ENCODE measurements at places on chromosomes 12 and 14. TPM values are rescaled to one million over a fixed set of nuclear protein-coding genes. Genes with fewer than 3 reads are reported as not detected.

- no peak for DNase-seq
- H3K4me3 ChIP-seq = no peak overlapping the region
- H3K4me1 ChIP-seq = peaks cover 28% of the 10 kb centered on the region
- no peak overlapping the region for H3K27ac ChIP-seq
- no peaks in the 10 kb centered on the region for H3K27me3 ChIP-seq
Observed at GRCh38 chr12:95116341-95116740, 42.9 kb upstream of the NR2C1 start.

- peaks cover 7% of the 10 kb centered on the region for H3K4me1 ChIP-seq
- H3K27ac ChIP-seq = no peak overlapping the region
- H3K36me3 ChIP-seq = no peaks in the 10 kb centered on the region
- H3K4me3 ChIP-seq = no peak overlapping the region
- DNase-seq = no peak
Observed at GRCh38 chr12:71315328-71315985, 124.1 kb upstream of the LGR5 start.

Gene GRIP1
- total RNA-seq = 9.1 TPM

Gene ERP29
- 133 TPM for total RNA-seq

DNA sequence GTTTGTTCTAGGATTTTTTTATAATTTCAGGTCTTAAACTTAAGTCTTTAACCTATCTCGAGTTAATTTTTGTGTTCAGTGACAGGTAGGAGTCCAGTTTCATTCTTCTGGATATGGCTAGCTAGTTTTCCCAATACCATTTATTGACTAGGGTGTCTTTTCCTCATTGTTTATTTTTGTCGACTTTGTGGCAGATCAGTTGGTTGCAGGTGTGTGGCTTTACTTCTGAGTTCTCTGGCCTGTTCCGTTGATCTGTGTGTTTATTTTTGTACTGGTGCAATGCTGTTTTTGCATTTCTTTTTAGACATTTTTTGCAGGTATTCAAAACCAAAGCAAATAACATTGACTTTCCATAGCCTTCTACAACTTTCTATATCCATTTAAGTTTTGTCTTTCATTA, 121.7 kb downstream of the ETNK1 start:
- no peaks in the 10 kb centered on the region for H3K27me3 ChIP-seq
- H3K36me3 ChIP-seq = no peaks in the 10 kb centered on the region
- H3K4me1 ChIP-seq = peaks cover 2% of the 10 kb centered on the region
- DNase-seq = no peak
- H3K27ac ChIP-seq = no peak overlapping the region
- H3K4me3 ChIP-seq = no peak overlapping the region

- peak overlapping the region; percentile 82 for H3K27ac ChIP-seq
- H3K36me3 ChIP-seq = no peaks in the 10 kb centered on the region
- H3K4me3 ChIP-seq = peak overlapping the region; percentile 92
- peak; percentile 95 for DNase-seq
Observed at GRCh38 chr12:106136263-106136662, 2.5 kb downstream of the NUAK1 start.

DNA sequence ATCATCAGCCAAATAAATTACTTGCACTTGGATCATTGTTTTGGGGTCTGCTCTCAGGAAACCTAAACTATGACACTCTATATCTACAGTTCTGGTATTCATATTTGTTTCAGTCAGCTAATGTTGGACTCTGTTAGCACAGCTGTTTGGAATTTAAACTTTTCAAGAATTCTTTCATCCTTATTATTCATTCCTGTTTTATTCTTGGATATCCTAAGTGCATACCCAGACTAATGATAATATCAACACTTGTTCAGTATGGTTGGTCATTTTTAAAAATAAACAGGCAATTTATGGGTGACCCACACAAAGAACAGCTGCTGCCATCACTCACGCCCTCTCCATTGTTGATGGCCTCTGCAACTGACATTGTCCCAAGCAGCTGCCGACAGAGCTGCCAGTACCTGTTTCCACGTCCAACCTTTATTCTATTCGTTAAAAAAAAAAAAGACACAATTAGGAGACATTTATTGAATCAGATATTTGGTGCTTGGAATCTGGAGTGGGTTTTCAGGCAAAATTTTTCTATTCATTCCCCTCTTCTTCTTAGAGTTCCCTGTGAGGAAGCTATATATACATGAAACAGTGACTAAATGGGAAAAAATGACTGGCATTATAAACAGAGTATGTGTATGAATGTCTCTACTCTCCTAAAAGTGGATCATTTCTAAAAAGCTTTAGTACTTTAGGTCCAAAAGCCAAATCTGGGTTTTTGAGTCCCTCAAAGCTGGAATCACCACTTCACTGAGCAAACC, 252.1 kb upstream of the NAV3 start:
- no peaks in the 10 kb centered on the region for H3K4me1 ChIP-seq
- DNase-seq = no peak
- H3K36me3 ChIP-seq = no peaks in the 10 kb centered on the region
- H3K27me3 ChIP-seq = peaks cover 2% of the 10 kb centered on the region

DNA sequence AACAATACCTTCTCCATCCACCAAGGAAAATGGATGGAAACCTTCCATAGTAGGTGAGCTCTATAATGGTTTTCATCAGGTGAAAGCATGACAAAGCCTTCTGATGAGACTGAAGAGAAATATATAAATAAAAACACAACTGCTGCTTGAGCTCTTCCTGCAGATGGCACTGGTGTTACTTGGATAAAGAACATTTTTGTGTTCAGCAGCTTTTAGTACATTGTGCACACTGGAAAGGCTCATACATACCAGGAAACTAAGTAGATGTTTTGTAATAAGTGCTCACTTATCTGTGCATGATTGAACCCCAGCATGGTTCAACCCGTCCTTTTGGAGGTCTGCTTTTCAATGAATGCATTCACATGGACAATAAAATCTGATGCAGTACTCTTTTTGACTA, 357.3 kb upstream of the MIS18BP1 start:
- no peaks in the 10 kb centered on the region for H3K36me3 ChIP-seq
- H3K27ac ChIP-seq = no peak overlapping the region
- no peak for DNase-seq
- no peak overlapping the region for H3K4me3 ChIP-seq
- H3K4me1 ChIP-seq = no peaks in the 10 kb centered on the region

Gene LBHD2
- not detected for total RNA-seq

GRCh38 chr12:25839470-25839869, 119.0 kb upstream of the RASSF8 start:
- no peak for DNase-seq
- no peaks in the 10 kb centered on the region for H3K36me3 ChIP-seq
- no peaks in the 10 kb centered on the region for H3K27me3 ChIP-seq
- peak overlapping the region; percentile 56 for H3K27ac ChIP-seq
- peaks cover 32% of the 10 kb centered on the region for H3K4me1 ChIP-seq
- no peak overlapping the region for H3K4me3 ChIP-seq

Gene ACYP1
- total RNA-seq = 10.4 TPM

- H3K36me3 ChIP-seq = no peaks in the 10 kb centered on the region
- H3K27me3 ChIP-seq = peaks cover 8% of the 10 kb centered on the region
- H3K4me3 ChIP-seq = peak overlapping the region; percentile 87
- no peak overlapping the region for H3K27ac ChIP-seq
- DNase-seq = no peak
Observed at GRCh38 chr14:51092965-51093364, 1.9 kb downstream of the TRIM9 start.

Gene DLGAP5
- 11.5 TPM for total RNA-seq

Gene ANO2
- total RNA-seq = 0.89 TPM

DNA sequence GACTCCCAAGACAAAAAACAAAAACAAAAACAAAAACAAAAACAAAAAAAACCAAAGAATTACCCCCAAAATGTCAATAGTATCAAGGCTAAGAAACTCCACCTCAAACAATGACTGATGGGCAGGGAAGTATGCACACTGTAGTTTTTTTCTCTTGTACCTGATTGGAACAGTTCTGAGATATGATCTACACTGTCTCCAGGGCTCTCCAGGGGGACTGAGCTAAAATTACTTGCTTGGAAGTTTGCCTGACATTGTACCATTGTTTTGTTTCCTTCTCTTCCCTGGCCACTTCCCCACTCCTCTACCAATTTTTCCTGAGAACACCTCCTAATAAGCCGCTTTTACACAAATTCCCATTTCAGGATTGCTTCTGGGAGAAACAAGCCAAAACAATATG, 22.3 kb upstream of the CATSPERB start:
- DNase-seq = no peak
- H3K27ac ChIP-seq = no peak overlapping the region
- peaks cover 3% of the 10 kb centered on the region for H3K27me3 ChIP-seq
- no peaks in the 10 kb centered on the region for H3K36me3 ChIP-seq
- no peak overlapping the region for H3K4me3 ChIP-seq

DNA sequence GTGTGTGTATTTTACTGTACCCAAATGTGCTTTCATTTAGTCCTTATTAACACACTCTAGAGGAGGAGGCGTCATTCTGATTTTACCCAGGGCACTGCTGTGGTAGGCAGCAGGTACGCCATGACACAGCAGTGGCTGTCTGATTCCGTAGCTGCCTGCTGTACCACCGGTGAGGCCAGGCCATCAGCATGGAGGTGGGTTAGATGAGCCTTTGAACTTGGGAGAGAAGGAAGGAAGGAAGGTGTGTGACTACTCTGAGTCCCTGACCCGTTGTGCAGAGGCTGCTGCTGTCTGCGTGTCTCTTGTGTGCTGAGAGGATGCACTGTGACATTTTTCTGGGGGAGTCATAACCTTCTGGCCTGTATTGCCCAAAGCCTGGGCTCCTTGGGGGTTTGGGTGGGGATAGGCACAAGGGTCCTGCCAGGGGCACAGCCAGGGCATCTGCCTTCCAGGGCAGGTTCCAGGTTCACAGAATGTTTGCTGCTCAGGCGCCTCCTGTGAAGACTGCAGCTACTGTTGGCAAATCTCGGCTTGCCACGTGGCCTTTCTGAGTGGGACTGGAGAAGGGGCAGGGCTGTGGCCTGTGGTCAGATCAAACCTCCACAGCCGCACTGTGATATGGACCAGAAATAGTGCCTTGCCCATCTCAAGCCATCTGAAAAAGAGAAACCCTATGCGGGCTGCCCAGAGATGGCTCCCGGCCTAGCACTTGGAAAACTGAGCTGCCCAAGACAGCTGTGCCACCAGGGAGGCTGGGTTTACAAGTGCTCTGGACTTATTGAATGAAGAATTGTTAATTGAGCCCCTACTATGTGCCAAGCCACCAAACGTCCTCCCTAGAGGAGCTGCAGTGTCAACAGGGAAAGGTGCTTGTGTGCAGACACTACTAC, 47.1 kb downstream of the MLXIP start:
- H3K4me1 ChIP-seq = peaks cover 22% of the 10 kb centered on the region
- no peak overlapping the region for H3K4me3 ChIP-seq
- peaks cover 15% of the 10 kb centered on the region for H3K36me3 ChIP-seq

DNA sequence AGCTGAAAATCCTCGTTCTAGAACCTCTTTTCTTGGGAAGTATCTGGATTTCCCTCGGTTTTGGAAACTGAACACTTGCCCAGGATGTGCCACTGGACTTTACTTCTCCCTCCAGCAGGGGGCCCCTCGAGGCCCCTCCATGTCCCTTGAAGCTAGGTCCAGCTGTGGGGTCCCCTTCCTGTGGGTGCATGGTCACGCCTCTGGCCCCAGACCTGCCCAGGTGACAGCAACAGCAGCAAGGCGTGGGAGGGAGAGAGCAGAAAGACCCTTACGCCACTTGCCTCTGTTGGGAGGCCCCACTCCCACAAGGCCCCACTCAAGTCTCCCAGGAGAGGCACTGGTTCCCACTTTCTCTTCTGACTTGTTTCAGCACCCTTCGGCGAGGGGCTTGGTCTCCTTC, 3.1 kb downstream of the SLC25A29 start:
- peaks cover 37% of the 10 kb centered on the region for H3K4me1 ChIP-seq
- DNase-seq = no peak
- H3K27me3 ChIP-seq = no peaks in the 10 kb centered on the region
- peak overlapping the region; percentile 31 for H3K27ac ChIP-seq

- H3K4me1 ChIP-seq = peaks cover 19% of the 10 kb centered on the region
- H3K27ac ChIP-seq = no peak overlapping the region
- peaks cover 5% of the 10 kb centered on the region for H3K27me3 ChIP-seq
- DNase-seq = no peak
Observed at GRCh38 chr14:52312931-52313355, 1.2 kb upstream of the PTGER2 start.

- peaks cover 5% of the 10 kb centered on the region for H3K4me1 ChIP-seq
- H3K27me3 ChIP-seq = no peaks in the 10 kb centered on the region
- H3K4me3 ChIP-seq = no peak overlapping the region
Observed at GRCh38 chr12:122858591-122859302, 23.5 kb downstream of the HIP1R start.

- peak overlapping the region; percentile 73 for H3K4me3 ChIP-seq
Observed at GRCh38 chr14:73237786-73238423, 599 bp downstream of the PAPLN start.

Gene TRHDE
- total RNA-seq = 0.21 TPM

GRCh38 chr14:68977718-68978171, 1.4 kb downstream of the ACTN1 start:
- peaks cover 19% of the 10 kb centered on the region for H3K36me3 ChIP-seq
- no peaks in the 10 kb centered on the region for H3K27me3 ChIP-seq
- H3K4me1 ChIP-seq = peaks cover 69% of the 10 kb centered on the region
- peak overlapping the region; percentile 95 for H3K27ac ChIP-seq

- peak overlapping the region; percentile 58 for H3K27ac ChIP-seq
- peaks cover 41% of the 10 kb centered on the region for H3K4me1 ChIP-seq
- no peak for DNase-seq
Observed at GRCh38 chr12:62848418-62848817, 86.5 kb downstream of the PPM1H start.

Gene SERPINA1
- total RNA-seq = not detected

- peaks cover 32% of the 10 kb centered on the region for H3K36me3 ChIP-seq
- H3K4me1 ChIP-seq = peaks cover 37% of the 10 kb centered on the region
- no peak for DNase-seq
- peak overlapping the region; percentile 15 for H3K27ac ChIP-seq
Observed at GRCh38 chr12:124403273-124403672, 108.4 kb downstream of the RFLNA start.

Gene NINJ2
- total RNA-seq = 2.3 TPM

Gene LRTM2
- not detected for total RNA-seq

DNA sequence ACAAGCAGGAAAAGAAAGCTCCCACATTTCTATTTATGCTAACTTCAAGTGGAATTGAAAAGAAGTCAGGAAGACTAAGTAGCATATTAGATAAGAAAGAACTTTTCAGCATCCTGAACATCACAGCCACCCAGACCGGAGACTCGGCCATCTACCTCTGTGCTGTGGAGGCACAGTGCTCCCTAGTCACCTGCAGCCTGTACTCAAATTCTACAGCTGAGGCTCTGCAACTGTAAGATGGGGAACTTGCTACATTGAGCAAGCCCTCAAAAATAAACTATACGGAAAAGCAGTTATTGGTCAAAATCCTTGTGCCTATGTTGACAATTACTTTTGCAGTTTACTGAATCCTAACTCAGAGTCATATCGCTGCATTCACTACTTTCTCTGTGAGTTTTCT, 361.9 kb downstream of the DAD1 start:
- DNase-seq = no peak
- H3K4me3 ChIP-seq = no peak overlapping the region
- H3K36me3 ChIP-seq = no peaks in the 10 kb centered on the region
- H3K4me1 ChIP-seq = peaks cover 29% of the 10 kb centered on the region

GRCh38 chr12:95206916-95207315, 10.4 kb downstream of the FGD6 start:
- peaks cover 42% of the 10 kb centered on the region for H3K4me1 ChIP-seq
- peak overlapping the region; percentile 7 for H3K27ac ChIP-seq
- no peaks in the 10 kb centered on the region for H3K27me3 ChIP-seq

Gene CLEC4D
- not detected for total RNA-seq

GRCh38 chr12:7221486-7221885, 32.0 kb downstream of the PEX5 start:
- H3K27ac ChIP-seq = no peak overlapping the region
- no peak for DNase-seq
- H3K4me1 ChIP-seq = no peaks in the 10 kb centered on the region
- no peaks in the 10 kb centered on the region for H3K36me3 ChIP-seq
- peaks cover 10% of the 10 kb centered on the region for H3K27me3 ChIP-seq
